ENCODE measurements at places on chromosomes 3 and 15. TPM values are rescaled to one million over a fixed set of nuclear protein-coding genes. Genes with fewer than 3 reads are reported as not detected.

TRNT1 gene
- total RNA-seq: 35.0 TPM

GABRR3 gene
- total RNA-seq: not detected

CHRNA7 gene
- total RNA-seq: 0.32 TPM

CCDC9B gene
- 0.66 TPM for total RNA-seq

VGLL3 gene
- total RNA-seq: not detected

ALG1L2 gene
- not detected for total RNA-seq

MOBP gene
- total RNA-seq: not detected

ECE2 gene
- total RNA-seq: not detected

BTLA gene
- 42.6 TPM for total RNA-seq

HYAL1 gene
- 0.29 TPM for total RNA-seq

LRRC31 gene
- not detected for total RNA-seq

PLA2G4D gene
- not detected for total RNA-seq

ALDH1A2 gene
- total RNA-seq: not detected

ROBO2 gene
- not detected for total RNA-seq

WDR73 gene
- total RNA-seq: 27.5 TPM

BLM gene
- 75.3 TPM for total RNA-seq

NPAP1 gene
- total RNA-seq: not detected

MKRN2OS gene
- not detected for total RNA-seq

TGM4 gene
- total RNA-seq: not detected
